A549 treated with Mapracorat at 1 μM for 4 hours (cell line): ENCODE measurements at places on chromosomes 16 and 17. TPM values are rescaled to one million over a fixed set of nuclear protein-coding genes. Genes with fewer than 3 reads are reported as not detected.

RTN4RL1 gene
- total RNA-seq, result 8.4 to 11.6 TPM (median 9.8 TPM) in 5 replicates

RNF112 gene
- 0.57 to 1.4 TPM (median 0.92 TPM) in 5 replicates for total RNA-seq

PRSS53 gene
- total RNA-seq, result 0.97 to 2.7 TPM (median 1.8 TPM) in 5 replicates

SLC12A3 gene
- not detected in 5 replicates for total RNA-seq

MPP2 gene
- total RNA-seq, result 1.1 to 1.8 TPM (median 1.3 TPM) in 5 replicates

C17orf113 gene
- total RNA-seq, result 0.50 to 0.84 TPM (median 0.68 TPM) in 5 replicates

ABCC6 gene
- total RNA-seq, result 0.70 to 1.8 TPM (median 0.95 TPM) in 5 replicates

C17orf67 gene
- 1.2 to 2.3 TPM (median 2.0 TPM) in 5 replicates for total RNA-seq

C16orf74 gene
- total RNA-seq, result 12.3 to 19.5 TPM (median 15.1 TPM) in 5 replicates

CPHXL2 gene
- not detected in 5 replicates for total RNA-seq

LGALS9C gene
- total RNA-seq, result not detected in 5 replicates

CCDC78 gene
- 4.4 to 8.3 TPM (median 6.5 TPM) in 5 replicates for total RNA-seq

TPSAB1 gene
- 0.15 TPM in 1 of 5 replicates, not detected in the others for total RNA-seq

TMED6 gene
- total RNA-seq, result not detected in 5 replicates

WFIKKN2 gene
- total RNA-seq, result not detected in 5 replicates

TMEM231 gene
- 7.8 to 10.1 TPM (median 9.5 TPM) in 5 replicates for total RNA-seq

KCNJ18 gene
- 0.06 to 0.10 TPM in 2 of 5 replicates, not detected in the others for total RNA-seq

TRIM16 gene
- 190 to 234 TPM (median 203 TPM) in 5 replicates for total RNA-seq

RHBDL3 gene
- total RNA-seq, result 2.9 to 5.6 TPM (median 4.5 TPM) in 5 replicates

SPATA20 gene
- total RNA-seq, result 65.4 to 88.3 TPM (median 83.2 TPM) in 5 replicates

HAP1 gene
- 1.1 to 1.7 TPM (median 1.4 TPM) in 5 replicates for total RNA-seq

APOBR gene
- 0.04 to 0.09 TPM (median 0.05 TPM) in 3 of 5 replicates, not detected in the others for total RNA-seq

TBC1D28 gene
- total RNA-seq, result not detected in 5 replicates

TNP2 gene
- not detected in 5 replicates for total RNA-seq

SMYD4 gene
- total RNA-seq, result 7.7 to 10.1 TPM (median 8.9 TPM) in 5 replicates

FBXL16 gene
- 9.5 to 15.8 TPM (median 11.2 TPM) in 5 replicates for total RNA-seq

TSNAXIP1 gene
- total RNA-seq, result 0.39 to 0.64 TPM (median 0.47 TPM) in 5 replicates

PYY gene
- not detected in 5 replicates for total RNA-seq

RNF222 gene
- total RNA-seq, result not detected in 5 replicates

SLC5A2 gene
- total RNA-seq, result 0.23 to 0.34 TPM (median 0.27 TPM) in 4 of 5 replicates, not detected in the other

GRAPL gene
- 0.22 TPM in 1 of 5 replicates, not detected in the others for total RNA-seq

C16orf86 gene
- 0.13 to 0.30 TPM in 2 of 5 replicates, not detected in the others for total RNA-seq

USH1G gene
- 0.07 to 0.12 TPM (median 0.09 TPM) in 5 replicates for total RNA-seq

SLC38A8 gene
- total RNA-seq, result not detected in 5 replicates

ULK2 gene
- total RNA-seq, result 11.0 to 18.1 TPM (median 15.8 TPM) in 5 replicates

CACNG1 gene
- not detected in 5 replicates for total RNA-seq
